Fibroblast of lung (primary cell): ENCODE measurements at places on chromosomes 4 and X. TPM values are rescaled to one million over a fixed set of nuclear protein-coding genes. Genes with fewer than 3 reads are reported as not detected.

Gene SLC9B1
- polyA plus RNA-seq: 0.46 and 1.1 TPM in 2 replicates

Gene ADGRG4
- polyA plus RNA-seq: 0.03 TPM in 1 of 2 replicates, not detected in the other

Gene RAB39B
- 0.12 and 0.79 TPM in 2 replicates for polyA plus RNA-seq

Gene LRCH2
- 7.0 and 7.9 TPM in 2 replicates for polyA plus RNA-seq

Gene SORBS2
- polyA plus RNA-seq: 0.27 and 3.0 TPM in 2 replicates

Gene CFAP99
- not detected in 2 replicates for polyA plus RNA-seq

Gene NKX6-1
- 0.47 and 0.75 TPM in 2 replicates for polyA plus RNA-seq

Gene CHST7
- polyA plus RNA-seq: 2.8 and 3.7 TPM in 2 replicates

Gene TCEAL2
- polyA plus RNA-seq: not detected in 2 replicates

Gene ALB
- polyA plus RNA-seq: 0.03 TPM in 1 of 2 replicates, not detected in the other

Gene RAB33B
- polyA plus RNA-seq: 6.5 and 11.4 TPM in 2 replicates

Gene CCDC120
- polyA plus RNA-seq: 0.52 and 0.55 TPM in 2 replicates

Gene ASB11
- polyA plus RNA-seq: not detected in 2 replicates
